ENCODE measurements at places on chromosomes 5 and 9.

GRCh38 chr9:100739666-100740065 is 161.8 kb downstream of the CAVIN4 start:
- DNase-seq: no peak

DNA sequence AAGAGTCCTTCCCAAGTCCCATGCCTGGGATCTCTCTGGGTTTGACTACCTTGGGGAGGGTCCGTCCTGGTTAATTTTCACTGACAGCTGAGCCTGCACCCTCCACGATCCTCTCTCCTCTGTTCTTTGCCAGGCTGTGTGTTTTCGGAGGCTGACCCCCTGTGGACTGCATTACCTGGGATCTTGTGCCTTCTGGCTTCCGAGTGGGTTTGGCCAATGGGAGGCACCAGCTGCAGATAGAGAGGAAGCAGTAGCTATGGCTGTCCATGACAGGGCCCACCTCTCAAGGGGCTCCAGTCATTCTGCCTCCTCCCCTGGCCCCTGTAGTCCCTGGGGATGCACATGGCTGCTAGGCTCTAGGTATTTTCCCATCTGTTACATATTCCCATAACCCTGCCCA is 285.0 kb downstream of the DMRT2 start:
- no peak for DNase-seq

DNA sequence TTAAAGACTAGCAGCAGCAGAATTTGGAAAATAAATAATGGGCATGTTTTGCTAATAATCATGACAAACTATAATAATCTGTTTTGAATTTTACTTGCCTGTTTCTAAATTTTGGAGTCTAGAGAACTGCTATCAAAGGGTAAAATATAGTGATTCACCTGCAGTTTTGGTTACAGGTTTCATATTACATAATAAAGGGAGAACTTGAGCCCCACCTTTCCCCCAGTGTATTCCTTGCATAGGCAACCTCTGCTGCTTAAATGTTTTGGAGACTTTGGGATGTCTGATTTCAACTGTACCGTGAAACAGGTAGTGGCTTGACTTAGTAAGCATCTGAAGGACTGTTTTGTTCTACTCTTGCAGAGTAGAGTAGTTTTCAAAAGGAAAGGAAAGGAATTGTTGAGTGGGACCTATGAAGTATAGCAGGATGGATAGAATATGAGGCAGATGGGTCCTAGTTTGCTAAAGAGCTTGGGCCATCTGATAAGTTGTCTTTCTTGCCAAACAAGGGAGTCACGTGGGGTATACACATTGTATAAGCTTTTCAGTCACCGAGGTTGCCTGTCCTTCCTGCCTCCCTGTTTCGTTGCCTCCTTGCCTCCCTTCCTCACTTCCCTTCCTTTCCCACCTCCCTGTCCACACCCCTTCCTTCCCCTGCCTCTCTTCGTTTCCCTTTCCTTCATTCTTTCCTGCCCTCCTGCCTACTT is 19.1 kb downstream of the CREBRF start:
- DNase-seq: no peak

- no peak for DNase-seq
Measured at GRCh38 chr9:93246111-93246510, 62.2 kb downstream of the WNK2 start.

DNA sequence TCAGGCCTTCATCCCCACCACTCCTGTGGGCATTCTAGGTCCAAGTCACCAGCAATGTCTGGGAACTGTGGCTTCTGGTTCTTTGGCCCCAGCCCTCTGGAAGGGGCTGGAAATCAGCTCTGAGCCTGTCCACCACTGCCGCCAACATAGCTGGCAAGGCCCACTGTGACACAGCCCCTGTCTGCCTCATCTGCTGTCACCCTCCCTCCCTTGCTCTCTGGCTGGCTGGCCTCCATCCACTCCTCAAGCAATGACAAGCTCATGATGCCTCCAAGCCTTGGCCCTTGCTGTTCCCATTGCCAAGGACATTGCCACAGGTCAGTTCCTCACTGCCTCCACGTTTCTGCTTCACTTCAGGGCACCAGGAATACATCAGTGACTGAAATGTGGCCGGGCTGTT is 93.7 kb downstream of the LHX2 start:
- no peak for DNase-seq
